ENCODE measurements at places on chromosomes 2 and 18. TPM values are rescaled to one million over a fixed set of nuclear protein-coding genes. Genes with fewer than 3 reads are reported as not detected.

GRCh38 chr2:84613082-84613481 is 96.8 kb downstream of the DNAH6 start:
- DNase-seq: no peak

- no peak for DNase-seq
Measured at GRCh38 chr2:58339548-58340243, 98.6 kb upstream of the FANCL start.

DNA sequence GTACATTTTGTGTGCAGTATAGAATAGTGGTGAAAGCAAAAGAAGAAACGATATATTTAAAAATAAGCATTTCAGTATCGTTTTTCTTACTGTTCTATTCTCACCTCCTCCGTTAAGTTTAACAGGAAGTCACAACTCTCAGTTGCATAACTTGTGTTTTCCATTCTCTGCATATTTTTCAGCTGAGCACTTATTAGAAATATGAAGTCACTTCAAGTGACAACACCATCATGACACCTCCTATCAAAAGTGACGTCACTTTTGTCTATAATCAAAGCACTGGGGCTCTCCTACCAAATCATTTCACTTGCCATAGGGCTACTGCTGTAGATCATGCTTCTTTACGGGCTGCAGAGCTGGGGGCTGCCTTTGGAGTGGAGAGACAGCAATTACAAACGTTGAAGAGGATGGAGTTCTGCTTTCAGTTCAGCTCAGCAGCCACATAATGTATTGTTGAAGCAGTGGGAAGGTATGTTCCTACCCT is 36.3 kb downstream of the STAT4 start:
- DNase-seq: peak; percentile 27

DNA sequence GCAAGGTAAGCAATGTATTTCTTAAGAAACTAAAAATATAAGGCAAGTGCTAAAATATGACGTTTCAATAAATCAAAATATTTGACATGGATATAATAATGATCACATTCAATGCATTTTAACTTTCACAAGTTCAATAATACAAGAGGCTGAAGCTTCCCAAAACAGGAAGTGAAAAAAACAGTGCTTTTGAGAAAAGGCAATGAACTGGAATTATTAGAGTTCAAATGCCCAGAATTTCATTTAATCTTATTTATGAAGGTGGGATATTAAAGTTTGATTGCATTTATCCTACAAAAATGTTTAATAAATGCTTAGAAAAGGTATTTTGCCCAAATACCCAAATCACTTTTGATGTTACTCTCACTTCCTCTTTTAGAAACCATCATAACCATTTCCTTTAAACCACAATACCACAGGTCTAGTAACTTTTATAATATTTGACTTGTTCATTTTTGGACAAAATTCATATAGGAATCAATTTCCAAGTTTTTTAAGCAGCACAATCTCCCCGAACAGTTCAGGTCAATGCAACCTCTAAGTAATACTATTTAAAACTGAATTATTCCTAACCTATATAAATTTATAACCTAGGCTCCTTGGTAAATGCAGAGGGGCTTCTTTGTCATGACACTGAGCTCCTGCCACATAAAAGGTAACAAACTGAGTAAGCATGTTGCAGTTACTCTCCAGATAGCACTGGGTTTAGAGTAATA is 2.1 kb downstream of the NCKAP1 start:
- DNase-seq: no peak

DNA sequence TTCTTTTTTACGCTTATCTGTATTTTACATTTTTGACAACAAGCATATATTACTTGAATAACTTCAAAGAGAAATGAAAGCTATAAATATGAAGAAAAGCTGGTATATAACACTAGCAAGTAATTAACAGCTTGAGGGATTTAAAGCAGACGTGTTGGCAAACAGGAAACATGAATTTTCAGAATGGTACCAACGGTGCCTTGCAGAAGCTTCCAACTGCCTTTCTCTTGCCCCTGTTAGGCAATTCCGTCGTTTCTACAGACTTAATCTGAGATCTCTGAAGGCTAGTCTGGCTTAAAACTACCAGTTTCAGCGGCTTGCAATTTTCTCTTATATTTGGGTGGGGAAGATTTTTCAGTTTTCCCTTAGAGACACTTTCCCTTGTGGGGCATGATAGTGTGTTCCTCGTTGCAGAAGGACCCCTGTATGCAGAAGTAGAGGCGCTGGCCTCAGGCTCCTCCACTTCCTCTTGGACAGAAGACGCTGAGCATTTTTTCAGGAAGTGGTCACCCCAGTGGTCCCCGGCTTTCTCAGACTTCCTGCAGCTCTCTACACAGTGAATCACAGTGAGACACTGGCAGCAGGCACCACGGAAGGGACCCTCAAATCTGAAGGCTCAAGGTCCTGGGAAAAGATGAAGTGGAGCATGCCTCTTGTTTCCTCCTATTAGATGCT is 56.2 kb upstream of the SLC16A14 start:
- no peak for DNase-seq

- DNase-seq: peak; percentile 15
Measured at GRCh38 chr18:28559511-28559910, 382.6 kb upstream of the CDH2 start.

DNA sequence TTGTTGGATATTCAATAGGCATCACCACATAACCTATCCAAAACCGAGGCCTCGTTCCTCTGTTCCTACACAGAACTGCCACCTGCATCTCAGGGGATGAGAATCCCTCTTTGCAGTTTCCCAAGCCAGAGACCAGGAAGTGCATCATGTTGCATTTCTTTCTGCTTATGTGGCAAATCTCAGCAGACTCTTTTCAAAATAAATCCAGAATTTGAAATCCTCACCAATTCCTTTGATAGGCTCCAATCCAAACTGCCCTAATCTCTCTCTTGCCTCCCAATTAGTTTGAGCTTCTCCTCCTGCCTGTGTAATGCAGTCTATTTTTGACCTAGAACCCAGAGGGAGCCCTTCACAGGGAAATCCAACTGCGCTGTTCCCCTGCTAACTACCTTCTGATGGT is 215.5 kb downstream of the RNF144A start:
- no peak for DNase-seq

DNA sequence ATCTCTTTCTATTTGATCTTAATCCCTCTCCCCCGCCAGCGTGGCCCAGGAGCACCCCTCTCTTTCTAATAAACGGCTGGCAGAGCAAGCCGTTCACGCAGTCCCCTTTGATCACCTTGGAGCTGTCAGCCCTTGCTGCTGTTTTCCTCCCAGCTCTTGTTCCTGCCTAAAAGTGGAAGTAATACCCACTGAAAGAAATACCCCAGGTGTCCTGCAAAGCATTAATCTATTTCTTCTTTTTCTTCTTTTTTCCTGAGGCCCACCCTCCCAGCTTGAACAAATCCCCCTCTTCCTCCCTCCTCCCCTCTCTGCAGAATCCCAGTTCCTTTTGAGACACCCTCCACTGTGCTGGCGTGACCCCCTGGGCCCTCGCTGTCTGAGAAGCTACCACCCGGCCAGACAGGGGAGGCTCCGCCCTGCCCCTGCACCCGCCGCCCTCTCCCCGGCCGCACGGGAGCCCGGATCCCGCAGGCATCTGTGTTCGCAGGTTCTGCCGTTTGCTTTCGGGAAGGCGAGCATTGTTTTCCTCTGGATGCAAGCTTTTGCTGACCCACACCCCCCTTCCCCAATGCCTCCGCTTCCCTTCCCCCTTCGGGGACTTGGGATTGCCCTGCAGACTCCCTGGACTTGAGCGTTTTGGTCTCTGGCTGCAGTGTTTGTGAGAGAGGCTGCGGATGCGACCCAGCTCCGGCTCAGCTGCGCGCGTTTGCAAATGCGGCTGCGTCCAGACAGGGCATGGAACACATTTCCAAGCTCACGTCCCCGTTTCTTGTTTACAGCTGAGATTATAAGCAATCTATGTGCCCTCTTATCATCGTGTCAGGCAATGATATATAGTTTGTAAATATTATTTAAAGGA is 631.5 kb downstream of the NYAP2 start:
- peak; percentile 79 for DNase-seq

The ANKRD53 gene
- total RNA-seq: 0.12 TPM

The GRB14 gene
- total RNA-seq: not detected

DNA sequence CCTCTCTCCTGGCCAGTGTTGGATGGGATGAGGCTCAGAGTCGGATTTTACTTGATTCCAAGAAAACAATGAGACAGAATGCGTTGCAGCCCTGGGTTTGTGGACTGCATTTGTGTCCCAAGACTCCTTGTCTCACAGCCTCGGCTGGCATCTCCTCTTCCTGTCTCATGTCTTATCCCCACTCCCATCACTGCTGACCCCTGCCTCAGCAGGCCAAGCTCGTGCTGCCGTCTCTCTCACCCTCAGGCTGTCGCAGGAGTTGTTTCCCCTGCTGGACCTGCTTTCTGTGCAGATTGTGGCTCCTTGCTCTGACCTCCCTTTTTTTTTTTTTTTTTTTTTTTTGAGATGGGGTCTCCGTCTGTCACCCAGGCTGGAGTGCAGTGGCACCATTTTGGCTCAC is 70.2 kb upstream of the RALBP1 start:
- no peak for DNase-seq

DNA sequence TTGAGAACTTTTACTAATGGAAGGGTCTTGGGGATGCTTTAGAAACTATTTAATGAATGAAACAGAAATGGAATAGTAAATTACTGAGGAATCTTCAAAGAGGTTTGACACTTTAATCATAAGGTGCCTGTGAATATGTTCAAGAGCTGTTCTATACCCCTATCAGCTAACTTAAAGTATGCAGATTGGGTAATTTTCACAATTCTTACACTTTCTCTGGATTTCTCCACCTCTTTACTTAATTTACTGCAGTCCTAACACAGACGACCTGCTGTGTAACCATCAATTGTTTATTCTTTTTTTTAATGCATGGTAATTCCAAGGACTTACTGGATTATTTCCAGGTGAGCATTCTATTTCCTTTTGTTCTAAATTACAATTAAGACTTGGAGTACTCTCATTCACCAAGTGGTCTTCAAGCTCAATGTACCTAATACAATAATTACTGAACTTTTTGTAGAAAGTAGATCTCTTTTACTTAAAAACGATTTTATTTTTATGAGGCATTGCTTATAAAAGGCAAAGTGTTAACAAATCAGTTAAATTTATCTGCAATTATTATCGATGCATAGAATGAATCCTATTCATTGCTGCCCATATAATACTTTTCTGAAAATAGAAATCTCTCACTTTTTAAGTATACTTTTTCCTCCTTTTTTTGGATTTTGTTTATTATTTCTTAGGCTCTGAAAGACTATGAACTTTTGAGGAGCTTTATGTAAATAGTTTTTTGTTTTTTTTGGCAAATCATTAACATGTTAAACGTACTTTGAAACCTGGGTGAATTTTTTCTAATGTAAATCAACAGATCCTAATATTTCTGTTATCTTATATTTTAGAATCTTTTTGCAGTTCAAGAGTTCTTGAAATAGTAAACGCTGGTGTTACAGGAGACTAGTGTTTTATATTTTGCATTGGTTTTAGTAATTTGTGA is 5.5 kb downstream of the VSNL1 start:
- DNase-seq: no peak

The ANKRD62 gene
- not detected for total RNA-seq

GRCh38 chr2:231361701-231362554 is 33.6 kb upstream of the B3GNT7 start:
- DNase-seq: no peak

The ITGA4 gene
- 47.6 TPM for total RNA-seq

The GKN1 gene
- not detected for total RNA-seq

DNA sequence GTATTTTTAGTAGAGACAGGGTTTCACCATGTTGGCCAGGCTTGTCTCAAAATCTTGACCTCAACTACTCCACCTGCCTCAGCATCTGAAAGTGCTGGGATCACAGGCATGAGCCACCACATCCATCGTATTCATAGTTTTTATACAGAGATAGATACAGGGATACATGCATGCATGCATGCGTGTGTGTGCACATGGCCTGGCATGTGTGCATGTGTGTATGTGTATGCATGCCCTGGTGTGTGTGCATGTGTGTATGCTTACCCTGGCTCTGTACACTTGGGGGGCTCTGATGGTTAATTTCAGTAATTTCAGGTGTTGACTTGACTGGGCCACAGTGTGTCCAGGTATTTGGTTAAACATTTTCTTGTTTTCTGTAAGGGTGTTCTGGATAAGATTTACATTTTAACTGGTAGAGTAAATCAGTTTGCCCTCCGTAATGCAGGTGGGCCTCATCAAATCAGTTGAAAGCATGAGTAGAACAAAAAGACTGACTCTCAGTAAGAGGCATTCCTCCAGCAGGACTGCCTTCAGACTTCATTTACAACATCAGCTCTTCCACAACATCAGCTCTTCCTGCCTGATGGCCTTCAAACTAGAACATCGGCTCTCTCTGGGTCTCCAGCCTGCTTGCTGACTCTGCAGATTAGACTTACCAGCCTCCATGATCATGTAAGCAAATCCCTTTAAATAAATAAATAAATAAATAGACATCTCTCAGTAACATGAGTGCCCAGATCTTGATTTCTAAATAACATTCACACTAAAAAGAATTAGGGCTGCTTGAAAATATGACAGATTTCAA is 30.8 kb downstream of the SESTD1 start:
- DNase-seq: no peak

The DCDC2C gene
- total RNA-seq: not detected

GRCh38 chr2:48566592-48567310 is 36.8 kb downstream of the STON1 start:
- no peak for DNase-seq

The ERFE gene
- total RNA-seq: 5.2 TPM

The SERPINB4 gene
- 0.05 TPM for total RNA-seq

DNA sequence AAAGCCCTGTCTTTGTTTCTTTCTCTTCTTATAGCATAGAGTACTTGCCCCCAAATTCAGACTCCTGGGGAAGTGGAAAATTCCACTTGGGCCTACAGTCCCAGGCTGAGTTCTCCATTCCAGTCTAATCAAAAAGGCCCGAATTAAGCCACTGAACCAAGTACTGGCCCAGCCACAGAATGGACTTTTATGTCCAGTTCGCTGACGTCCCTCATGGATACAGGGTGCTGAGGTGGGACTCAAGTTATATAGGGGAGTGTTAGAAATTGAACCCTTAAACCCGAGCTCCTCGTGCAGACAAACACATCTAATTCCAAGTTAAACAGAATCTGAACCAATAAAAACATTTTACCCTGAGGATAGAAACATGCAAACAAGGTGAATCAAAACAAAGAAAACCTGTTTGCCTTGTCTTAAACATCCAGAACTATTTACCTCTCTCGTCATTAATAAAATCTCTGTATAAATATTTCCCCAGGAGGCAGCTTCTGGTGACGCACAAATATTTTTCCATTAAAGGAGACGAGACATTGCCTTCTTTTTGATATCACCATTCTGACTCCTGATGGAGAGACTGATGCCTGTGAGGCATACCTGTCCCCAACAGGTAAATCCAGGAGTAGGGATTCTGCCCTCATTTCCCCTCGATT is 136.8 kb upstream of the ARL4C start:
- DNase-seq: no peak

- DNase-seq: no peak
Measured at GRCh38 chr2:86157009-86157556, 38.2 kb downstream of the IMMT start.

The B3GNT7 gene
- 0.17 TPM for total RNA-seq

DNA sequence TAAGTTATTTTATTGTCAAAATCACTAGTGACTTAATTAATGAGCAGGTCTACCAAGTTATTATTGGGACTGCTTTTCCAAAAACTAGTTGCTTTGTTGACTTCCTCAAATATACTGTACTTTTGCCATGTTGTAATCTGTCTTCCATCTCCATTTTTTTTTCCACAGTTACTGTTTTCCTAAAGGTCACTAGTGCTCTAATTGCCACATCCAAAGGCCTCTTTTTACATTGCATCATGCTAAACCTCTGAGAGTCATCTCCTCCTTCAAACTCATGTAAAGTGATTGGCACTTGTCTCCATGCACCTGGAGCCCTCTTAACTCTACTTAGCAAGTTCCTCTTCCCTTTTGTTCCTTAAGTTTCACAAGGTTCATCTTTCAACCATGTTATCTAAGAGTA is 11.8 kb downstream of the PMAIP1 start:
- no peak for DNase-seq

GRCh38 chr2:26461601-26462023 is 16.3 kb downstream of the OTOF start:
- no peak for DNase-seq

All from M059J (cell line).